Right ventricle myocardium superior (tissue), 1 donor: ENCODE measurements at places on chromosomes 1 and 21.
A peak's percentile ranks its signal among the peaks of the same experiment; 100 is the strongest.

DNA sequence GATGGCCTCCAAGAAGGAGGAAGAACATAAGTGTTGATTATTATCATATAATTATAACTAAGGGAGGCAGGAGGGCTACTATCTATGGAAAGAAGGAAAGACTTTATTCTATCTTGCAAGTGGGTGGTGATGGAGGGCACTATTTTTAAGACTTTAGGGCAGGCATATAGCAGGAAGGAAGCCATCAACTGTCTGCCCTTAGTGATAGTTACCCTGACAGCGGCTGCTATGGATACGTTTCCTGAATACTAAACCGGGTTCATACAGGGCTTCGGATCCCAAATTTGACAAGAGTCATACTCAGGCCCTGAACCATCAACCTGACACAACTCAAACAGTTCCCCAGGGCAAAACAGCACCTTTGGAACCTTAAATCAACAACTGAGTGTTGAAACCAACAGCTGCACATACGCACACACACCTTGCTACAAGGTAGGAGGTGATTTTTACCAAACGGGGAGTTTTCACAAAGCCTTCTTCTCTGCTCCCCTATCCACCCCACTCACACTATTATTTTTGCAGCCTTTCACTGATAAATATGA lies 397.2 kb downstream of the OMA1 start:
- no peak for DNase-seq

- DNase-seq, result no peak
Observed at GRCh38 chr1:30680429-30680828, 43.0 kb downstream of the MATN1 start.

- no peak for DNase-seq
Observed at GRCh38 chr1:202689493-202690342, 20.5 kb downstream of the SYT2 start.

DNA sequence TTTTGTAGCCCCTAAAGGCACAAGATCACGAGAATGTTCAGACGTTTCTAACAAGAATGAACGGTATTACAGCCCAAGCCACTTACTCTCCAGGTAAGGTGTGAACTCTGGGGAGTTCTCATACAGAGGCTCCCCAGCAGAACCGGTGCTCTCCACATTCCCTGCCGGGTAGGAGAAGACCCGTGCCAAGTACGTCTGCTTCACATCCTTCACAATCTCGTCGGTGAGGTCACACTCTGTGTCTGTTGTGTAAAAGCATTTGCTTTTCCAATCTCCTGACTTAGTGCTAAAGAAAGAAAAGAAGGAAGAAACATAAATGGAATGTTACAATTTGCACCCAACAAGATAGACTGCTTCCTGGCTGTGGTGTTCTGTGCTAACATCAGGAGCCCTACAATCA lies 5.7 kb downstream of the F3 start:
- no peak for DNase-seq

GRCh38 chr21:34180826-34181359 lies 107.5 kb downstream of the MRPS6 start:
- DNase-seq, result no peak

DNA sequence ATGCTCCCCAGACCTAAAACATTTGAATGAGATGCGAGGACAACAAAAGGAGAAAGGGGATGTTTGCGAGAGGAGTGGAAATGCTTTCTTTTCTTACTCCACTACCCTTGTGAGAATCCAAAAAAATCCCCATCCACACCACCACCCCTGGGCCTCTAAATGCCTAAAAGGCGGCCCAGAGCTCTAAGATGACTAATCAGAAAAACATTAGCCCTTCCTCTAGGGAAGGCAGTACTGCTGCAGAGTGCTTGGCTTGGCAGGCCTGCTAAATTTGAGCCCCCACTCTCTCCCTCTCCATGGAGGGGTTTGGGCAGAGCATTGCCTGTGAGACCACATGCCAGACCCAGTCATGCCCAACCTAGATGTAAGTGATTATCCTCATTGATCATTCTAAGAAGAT lies 347.9 kb downstream of the USH2A start:
- no peak for DNase-seq

DNA sequence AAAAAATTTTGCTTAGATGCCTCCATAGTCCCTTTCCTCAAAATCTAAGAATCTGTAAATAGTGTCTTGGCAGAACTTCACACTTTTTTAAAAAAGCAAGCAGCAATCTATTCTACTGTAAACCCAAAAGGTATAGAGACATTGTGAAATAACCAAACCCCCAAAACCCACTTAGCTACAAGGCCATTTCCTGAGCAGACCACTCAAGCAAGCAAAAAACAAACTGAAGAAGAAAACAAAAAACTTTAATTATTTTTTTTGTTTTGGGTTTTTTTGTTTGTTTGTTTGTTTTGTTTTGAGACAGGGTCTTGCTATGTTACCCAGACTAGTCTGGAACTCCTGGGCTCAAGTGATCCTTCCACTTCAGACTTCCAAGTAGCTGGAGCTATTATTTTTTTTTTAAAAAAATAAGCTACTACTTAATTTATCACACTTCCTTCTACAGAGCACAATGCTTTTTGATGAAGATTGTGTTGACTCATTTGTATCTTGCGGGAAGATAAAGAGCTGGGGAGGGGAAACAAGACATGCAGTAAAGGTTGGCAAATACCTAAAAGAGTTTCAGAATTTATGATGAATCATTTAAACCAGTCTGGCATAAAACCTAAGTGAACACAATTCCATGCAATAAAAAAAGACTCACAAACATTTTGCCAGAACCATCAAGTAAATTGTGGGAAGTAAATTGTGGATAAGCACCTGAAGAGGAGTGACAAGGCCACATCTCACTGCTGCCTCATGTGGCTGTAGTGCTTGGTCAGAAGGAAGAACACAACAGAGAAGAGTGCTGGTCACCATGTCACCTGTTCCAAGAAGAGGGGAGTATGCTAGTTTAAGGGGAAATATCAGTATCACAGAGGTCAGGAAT lies 2.7 kb upstream of the PTPN22 start:
- no peak for DNase-seq

- no peak for DNase-seq
Observed at GRCh38 chr1:119874186-119874585, 22.1 kb downstream of the ADAM30 start.

DNA sequence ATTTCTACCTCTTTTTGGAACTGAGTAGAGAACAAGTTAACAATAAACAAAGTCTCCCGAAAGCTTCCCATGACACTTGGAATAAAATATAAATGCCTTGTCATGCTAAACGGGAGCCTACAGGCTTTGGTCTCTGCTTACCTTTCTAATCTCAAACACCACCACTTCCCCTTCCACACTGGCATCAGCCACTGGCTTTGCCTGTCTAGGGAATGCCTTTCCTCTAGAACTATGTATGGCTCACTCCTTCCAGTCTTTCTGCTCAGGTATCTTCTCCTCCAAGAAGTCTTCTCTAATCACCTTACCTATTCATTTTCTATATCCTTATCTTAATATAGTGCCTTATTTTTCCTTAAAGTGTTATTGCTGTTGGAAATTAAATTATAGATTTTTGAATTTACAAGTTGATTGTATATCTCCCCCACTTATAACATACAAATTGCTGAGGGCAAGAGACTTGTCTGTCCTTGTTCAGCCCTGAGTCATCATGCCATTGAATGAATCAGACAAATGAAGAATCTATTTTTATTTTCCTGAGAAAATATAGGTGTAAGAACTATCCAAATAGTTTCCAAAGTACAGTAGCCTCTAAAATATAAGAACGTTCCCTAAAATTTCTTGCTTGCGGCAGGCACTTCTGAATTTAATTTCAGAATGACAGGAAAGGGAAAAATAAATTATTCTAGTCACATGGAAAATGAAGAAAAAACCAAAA lies 119.2 kb downstream of the TM2D1 start:
- no peak for DNase-seq

DNA sequence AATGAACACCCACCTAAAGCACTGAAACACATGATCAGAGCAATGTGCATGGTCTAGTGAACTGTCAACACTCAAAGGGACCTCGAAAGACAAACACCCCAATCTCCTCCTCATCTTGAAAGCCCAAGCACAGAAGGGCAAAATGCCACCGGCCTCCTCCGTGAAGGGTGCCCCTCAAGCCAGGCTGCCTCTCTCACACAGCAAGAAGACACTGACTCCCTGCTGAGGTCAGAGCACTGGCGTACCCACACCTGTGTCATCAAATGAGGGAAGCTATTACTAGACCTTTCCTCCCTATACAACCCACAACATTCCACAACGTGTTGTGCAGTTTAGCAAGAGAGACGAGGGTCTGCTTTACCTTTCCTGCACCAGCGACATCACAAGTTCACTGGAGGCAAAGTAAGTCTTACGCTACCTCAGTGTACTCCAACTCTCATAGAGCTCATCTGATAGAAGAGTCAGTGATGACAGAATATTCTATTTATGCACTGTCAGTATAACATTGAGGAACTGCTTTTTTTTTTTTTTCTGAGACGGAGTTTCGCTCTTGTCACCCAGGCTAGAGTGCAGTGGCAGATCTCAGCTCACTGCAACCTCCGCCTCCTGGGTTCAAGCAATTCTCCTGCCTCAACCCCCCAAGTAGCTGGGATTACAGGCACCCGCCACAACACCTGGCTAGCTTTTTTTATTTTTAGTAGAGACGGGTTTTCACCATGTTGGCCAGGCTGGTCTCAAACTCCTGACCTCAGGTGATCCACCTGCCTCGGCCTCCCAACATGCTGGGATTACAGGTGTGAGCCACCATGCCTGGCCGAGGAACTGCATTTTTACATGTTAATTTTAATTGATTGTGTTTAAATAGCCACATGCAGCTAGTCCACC lies 3.3 kb downstream of the SH3BP5L start:
- DNase-seq, result no peak

GRCh38 chr1:8430476-8430875 lies 112.6 kb downstream of the SLC45A1 start:
- DNase-seq, result no peak

DNA sequence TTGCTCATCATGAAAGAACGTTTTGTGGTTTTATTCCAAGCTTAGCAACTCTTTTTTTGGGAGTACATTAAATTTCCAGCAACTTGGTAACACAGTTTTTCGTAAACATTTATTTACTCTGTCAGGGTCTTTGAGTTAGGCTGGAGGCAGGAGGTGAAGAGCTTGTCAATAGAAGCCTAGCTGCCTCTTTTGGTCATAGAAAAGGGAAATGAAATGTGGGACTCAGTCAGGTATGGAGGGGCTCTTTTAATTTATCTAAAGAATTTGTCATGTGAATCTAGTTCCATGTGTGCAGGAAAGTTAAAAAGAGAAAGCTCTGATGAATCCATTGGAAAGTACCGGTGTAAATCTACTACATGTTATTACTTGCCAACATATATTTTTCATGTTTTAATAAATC lies 45.9 kb upstream of the PRMT6 start:
- no peak for DNase-seq

- no peak for DNase-seq
Observed at GRCh38 chr1:59331686-59332620, 35.1 kb downstream of the FGGY start.

DNA sequence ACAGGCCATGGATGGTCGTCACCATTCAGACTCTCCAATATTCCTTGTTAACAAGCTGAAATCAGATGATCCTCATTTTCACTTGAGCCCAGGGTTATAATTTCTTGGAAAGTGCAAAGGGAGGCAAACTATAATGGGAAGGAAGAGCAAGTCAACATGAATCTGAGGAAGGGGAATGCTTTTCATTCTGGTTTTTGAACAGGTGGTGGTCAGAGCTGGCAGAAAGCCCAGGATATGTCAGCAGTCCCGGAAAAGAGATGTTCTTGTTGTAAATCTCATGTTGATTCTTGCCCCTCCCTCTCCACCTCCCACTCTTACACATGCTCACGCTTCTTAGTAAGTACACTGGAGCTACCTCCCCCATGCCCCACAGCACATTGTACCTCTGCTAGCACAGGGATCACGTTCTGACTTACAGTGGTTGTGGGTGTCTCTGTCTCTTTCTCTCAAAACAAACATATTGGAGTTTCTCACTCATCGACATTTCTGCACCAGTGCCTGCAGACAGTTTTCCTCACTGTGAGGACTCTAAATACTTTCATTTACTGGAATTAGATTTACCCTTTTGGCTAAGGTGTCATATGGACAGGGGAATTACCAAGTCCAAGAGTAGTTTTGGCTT lies 77.6 kb downstream of the XCL2 start:
- DNase-seq, result peak; percentile 44

GRCh38 chr21:42665026-42665425 lies 11.6 kb downstream of the PDE9A start:
- no peak for DNase-seq

GRCh38 chr1:89633248-89633799 lies 404 bp downstream of the LRRC8C start:
- DNase-seq, result peak; percentile 74

GRCh38 chr1:2135441-2135841 lies 59.1 kb downstream of the FAAP20 start:
- peak; percentile 88 for DNase-seq

- no peak for DNase-seq
Observed at GRCh38 chr1:48916130-48917069, 139.7 kb upstream of the BEND5 start.

GRCh38 chr1:164780111-164780812 lies 221.3 kb downstream of the PBX1 start:
- no peak for DNase-seq

DNA sequence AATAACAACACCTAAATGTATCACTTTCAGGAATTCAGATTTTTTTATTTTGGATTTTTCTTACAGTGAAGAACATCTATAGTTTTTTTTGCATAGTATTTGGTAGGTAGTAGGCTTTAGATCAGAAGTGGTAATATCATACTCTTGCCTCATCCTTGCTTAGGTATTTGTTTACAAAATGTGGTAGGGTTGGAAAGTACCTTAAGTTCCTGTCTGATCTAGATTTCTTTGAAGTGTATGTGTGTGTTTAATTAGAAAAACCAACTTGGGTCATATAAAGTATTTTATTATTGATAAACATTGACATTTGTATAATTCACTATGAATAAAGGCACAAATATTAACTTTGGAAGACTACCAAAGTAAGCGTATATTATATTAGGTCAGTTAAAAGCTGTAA lies 85.3 kb upstream of the GPR88 start:
- no peak for DNase-seq

- no peak for DNase-seq
Observed at GRCh38 chr1:172356620-172357019, 63.9 kb upstream of the C1orf105 start.

DNA sequence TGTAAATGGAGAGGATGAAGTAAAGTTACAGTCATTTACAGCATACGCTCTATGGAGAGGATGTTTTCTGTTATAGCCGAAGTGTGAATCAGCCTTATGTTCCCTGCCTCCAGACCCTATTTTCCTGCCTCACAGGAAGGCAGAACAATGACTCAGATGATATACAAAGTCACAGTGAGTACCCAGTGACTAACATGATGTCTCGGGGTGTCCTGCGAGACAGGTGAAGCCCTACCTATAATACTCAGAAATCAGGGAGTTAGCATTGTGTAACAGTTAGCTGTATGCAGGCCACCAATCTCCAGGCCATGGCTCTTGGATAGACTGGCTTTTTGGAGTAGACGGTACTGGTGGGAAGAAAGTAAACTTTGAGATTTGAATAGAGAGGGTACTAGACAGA lies 55.6 kb upstream of the FBXO28 start:
- no peak for DNase-seq
